Stimulated activated naive B cell treated with anti-CD40 and anti-IgM and Interleukin-4, amounts not matched to agents 10 μg/mL and 1 μg/mL and 100 μg/mL, for 72 hours (primary cell): ENCODE measurements at places on chromosomes 16 and 17.
A peak's percentile ranks its signal among the peaks of the same experiment; 100 is the strongest.

DNA sequence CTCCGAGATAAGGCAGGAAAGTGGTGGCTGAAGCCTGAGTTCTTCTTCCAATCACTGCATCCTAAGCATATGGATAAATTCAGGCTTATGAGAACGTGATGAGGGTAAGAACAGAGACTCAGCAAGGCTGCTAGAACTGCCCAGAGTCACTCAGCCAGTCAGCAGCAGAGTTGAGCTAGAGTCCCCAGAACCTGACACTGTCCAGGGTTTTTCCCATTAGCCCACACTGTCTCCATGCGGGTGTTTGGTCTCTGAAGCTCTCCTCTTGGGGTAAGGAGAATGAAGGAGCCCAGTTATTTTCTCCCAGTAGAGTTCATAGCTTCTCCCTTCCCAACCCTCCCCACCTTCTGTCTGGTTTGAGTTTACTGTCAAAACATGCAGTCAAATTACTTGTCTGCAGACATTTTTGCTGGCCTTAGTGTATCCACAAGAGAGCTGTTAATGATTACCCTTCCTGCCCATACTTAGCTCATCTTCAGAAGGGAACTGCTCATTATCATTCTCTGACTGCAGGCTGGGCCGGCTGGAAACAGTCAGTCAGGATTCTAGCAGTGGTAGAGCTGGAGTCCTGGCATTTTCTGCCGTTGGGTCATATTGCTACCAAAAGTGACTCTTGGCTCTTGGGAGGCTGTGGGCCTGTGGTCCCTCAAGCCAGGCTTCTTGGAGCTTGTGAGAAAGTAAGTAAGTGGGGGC is 460.0 kb downstream of the HS3ST3B1 start:
- peak; percentile 30 for DNase-seq

DNA sequence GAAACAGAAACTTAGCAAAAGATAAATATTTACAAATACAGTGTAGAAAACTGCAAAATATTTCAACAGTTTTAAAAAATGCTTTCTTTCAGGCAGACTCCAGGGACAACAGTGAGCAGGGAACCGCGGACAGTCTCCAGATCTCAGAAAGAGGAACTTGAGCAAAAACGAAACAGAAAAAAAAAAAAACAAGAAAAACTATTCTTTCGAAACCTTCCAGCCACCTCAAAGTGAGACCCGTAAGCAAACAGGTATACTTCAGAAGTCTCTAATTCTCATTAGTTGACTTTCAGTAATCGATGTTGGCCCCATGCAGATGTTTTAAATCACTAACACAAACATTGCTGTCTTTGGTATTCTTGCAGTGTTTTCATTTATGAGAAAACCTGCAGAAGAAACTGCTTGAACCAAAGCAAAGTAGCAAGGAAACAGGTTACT is 15.7 kb upstream of the CCL1 start:
- DNase-seq: no peak

DNA sequence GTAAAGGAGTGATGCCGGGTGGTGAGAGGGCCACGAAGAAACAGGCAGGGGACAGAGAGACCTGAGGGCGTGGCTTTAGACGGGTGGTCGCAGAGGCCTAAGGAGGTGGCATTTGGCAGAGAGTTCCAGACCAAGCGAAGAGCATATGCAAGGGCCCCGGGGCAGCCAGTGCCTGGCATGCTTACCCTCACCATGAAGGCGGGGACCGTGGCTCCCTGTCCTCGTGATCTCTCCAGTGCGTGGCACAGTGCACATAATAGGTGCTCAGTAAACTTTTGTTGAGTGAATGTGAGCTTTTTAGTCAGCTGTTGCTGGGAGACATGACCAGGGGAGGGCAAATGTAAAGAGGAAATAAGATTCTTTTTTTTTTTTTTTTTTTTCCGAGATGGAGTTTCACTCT is 245.6 kb upstream of the GSE1 start:
- DNase-seq: no peak

GRCh38 chr17:40472733-40473452 is 28.5 kb downstream of the TNS4 start:
- DNase-seq: no peak

GRCh38 chr17:37541880-37542660 is 52.4 kb downstream of the DUSP14 start:
- no peak for DNase-seq

- no peak for DNase-seq
Measured at GRCh38 chr16:83624429-83625120, 183.2 kb upstream of the HSBP1 start.

- no peak for DNase-seq
Measured at GRCh38 chr17:27891841-27892240, 1.3 kb downstream of the LYRM9 start.

DNA sequence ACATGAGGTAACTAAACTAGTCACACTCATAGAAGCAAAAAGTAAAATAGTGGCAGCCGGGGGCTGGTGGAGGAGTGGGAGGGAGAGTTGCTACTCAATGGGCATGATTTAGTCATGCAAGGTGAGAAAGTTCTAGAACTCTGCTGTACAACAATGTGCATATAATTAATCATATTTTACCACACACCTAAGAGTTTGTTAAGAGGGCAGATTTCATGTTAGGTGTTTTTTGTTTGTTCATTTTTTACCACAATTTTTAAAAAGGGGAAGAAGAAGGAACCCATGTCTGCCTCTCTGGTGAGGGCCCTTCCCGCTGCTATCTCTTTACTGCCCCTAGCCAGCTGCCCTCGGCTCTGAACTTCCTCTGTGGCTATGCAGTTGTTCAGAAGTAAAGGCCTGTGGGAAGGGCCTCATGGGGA is 11.2 kb downstream of the CD300LB start:
- peak; percentile 54 for DNase-seq

GRCh38 chr16:61105544-61105943 is 930.7 kb downstream of the CDH8 start:
- no peak for DNase-seq

DNA sequence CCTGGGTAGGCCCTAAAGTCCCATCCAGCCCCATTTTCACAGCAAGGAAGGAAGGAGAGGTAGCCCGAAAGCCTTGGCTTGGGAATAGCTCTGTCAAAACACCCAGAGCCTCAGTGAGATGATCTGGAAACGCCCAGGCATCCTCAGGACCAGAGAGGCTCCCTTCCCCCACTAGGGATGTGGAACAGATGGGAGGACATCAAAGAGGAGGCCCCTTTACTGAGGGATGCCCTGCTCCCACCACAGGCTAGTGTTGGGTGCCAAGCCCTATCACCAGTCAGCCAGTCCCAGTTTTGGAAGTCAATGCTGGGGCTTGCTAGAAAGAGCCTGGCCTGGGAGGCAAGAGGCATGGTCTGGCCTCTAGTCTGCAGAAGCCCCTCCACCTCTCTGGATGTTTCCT is 4.7 kb downstream of the TPPP3 start:
- DNase-seq: no peak

DNA sequence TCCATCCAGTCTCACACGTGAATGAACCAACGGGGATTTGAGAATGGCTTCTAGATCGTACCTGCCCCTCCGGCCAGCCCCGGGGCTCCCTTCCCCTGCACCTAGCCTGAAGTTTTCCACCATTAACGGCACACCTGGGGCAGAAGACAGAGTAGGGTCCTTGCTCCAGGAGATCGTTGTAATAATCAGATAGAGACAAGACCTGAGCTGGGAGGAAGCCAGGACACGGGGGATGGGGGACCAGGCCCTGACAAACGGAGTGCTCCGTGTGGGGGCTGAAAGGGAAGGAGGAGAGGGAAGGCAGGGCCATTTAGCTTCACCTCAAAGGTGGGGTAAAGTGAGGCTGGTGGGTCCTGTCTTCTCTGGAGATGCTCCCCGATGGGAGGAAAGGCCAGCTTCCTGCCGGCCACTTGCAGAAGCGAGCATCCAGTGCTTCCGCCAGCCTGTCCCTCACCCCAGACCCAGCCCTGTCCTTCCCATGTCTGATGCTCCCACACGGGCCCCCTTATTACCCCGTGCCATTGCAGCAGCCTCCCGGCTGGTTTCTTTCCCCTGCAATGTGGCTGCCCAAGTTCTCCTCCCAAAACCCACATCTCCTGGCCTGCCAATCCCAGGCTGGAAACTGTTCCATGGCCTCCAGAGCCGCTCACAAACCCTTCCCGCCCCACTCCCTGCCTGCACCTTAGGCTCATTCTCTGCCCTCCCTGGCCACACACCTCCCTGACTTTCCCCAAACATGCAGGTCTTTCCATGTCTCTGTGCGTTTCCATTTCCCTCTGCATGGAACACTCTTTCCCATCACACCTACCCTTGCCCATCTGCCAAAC is 79.3 kb downstream of the MRC2 start:
- no peak for DNase-seq

GRCh38 chr17:37131669-37132611 is 183.2 kb downstream of the AATF start:
- DNase-seq: no peak

DNA sequence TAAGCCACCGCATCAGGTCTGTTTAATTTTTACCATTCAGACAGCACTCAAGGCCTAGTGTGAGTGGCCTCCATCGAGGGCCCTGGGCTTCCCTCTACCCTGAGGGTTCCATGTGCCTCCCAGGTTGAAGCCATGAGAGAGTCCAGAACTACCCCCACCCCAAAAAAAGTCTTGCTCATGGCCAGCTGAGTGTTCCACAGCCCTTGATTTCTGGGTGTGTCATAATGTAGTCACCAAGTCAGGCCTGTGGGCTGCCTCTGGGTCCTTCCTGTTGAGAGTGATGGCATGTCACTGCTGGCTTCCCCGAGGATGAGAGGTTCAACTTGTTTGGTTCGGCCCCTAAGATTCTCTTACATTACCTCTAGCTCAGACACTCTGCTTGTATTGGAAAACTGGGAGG is 100.6 kb downstream of the PITPNC1 start:
- no peak for DNase-seq

GRCh38 chr16:52141871-52142270 is 405.1 kb downstream of the TOX3 start:
- DNase-seq: no peak

- no peak for DNase-seq
Measured at GRCh38 chr17:1958134-1958881, 66.8 kb downstream of the RTN4RL1 start.

DNA sequence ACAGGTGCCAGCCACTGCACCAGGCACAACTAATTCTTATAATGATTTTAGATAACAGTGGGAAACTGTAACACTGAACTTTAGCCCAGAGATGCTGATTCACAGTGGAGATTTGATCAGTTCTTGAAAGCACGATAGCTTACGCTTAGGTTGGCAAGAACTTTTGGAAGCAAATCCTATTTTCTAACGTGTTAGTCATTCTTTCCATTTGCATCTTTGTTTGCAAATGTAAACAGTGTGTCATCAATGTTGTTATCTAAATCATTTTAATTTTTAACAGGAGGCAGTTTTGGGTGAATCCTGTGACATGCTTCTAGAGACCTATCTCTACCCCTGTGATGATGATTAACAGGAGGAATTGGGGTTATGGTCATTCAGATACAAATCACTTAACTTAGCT is 35.7 kb upstream of the GNA13 start:
- no peak for DNase-seq

GRCh38 chr16:57354311-57354710 is 4.3 kb upstream of the CCL22 start:
- no peak for DNase-seq

DNA sequence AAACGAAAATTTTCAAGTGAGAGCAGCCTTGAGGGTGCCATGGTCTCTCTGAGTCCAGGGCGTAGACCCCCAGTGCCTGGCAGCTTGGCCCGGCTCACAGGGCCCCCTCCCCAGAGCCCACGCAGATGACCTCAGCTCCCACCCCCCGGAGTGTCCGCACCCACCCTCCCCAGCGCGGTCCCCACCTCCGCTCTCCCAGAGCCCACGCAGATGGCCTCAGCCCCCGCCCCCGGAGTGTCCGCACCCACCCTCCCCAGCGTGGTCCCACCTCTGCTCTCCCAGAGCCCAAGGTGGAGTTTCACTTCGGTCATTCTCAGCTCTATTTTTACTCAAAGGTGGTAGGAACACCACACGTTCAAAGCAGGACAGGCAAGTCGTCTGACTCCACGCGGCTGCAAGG is 13.9 kb downstream of the ABR start:
- no peak for DNase-seq

DNA sequence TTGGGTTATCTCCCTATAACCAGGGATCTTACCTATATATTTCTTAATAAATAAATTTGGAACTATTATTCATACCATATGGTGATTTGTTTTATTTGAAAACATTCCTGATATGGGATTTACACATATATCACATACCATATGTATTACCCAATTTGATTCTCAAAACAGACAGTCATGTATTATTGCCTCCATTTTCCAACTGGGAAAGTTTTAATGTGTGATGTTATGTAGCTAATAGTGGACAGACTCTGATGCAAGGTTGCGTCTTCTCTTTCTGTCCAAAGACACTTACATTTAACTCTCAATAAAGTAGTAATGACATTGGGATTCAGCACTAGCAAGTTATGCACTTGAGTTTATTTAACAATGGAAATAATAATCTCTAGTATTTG is 1.1 kb downstream of the KRTAP9-9 start:
- no peak for DNase-seq

DNA sequence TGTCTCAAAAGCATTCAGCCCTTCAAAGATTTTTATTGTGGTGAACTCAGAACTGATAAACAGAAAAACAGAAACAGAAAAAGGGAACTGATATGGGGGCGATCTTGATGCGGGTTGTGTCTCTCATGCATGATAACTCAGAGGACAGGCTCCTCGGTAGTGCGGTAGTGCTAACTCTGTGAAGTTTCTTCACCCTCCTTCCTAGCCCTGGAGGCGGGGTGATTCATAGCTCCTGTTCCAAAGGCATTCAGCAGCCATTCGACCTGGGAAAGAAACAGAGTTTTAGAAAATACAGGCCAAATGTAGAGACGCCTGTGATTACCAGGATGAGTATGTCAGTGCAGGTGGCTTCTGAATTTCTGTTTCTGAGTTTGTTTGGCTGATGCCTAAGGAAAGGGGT is 5.5 kb upstream of the MAF start:
- no peak for DNase-seq

DNA sequence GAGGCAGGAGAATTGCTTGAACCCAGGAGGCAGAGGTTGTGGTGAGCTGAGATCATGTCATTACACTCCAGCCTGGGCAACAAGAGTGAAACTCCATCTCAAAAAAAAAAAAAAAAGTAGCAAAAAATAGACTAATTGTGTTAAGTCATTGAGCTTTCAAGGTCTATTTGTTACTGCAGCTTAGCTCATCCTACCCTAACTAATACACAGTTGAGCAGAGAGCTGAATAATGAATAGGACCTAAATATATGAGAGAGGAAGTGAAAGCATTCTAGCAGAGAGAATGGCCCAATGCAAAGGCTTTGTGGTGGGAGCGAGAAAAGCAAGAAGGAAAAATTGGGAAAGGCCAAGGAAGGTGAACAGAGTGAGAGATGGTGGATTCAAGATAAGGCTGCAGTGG is 128.3 kb downstream of the AXIN2 start:
- DNase-seq: no peak

- DNase-seq: no peak
Measured at GRCh38 chr16:2487517-2487842, 12.6 kb downstream of the TBC1D24 start.
